ENCODE measurements at places on chromosomes 3 and 15.
A peak's percentile ranks its signal among the peaks of the same experiment; 100 is the strongest.

GRCh38 chr15:75573648-75574384, 5.3 kb downstream of the PTPN9 start:
- no peak for DNase-seq

DNA sequence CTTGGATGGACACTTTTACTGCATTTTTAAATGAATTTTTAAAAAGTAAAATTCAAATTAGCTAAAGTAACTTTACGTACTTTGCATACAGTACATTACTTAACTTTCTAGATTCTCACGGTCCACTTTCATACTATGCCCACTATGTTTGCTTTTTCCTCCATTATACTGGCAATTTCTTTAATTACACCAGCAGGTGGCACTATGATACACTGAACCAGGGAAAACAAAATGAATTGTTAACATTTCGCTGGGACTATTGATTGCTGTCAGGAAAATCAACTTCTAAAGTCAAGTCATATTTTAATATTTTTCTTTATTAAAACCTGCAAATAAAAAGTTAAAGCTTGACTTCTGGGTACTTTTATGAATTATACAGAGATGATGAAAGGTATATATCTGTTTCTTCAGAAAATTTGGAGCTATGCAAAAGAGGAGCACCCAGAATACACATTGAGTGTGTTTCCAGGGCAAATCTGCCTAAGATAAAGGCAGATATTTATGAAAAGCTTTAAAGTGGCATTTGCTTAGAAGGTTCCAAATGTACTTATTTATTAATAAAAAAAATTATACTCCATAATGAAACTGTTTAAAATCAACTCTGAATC, 21.8 kb upstream of the POU1F1 start:
- peak; percentile 20 for DNase-seq

DNA sequence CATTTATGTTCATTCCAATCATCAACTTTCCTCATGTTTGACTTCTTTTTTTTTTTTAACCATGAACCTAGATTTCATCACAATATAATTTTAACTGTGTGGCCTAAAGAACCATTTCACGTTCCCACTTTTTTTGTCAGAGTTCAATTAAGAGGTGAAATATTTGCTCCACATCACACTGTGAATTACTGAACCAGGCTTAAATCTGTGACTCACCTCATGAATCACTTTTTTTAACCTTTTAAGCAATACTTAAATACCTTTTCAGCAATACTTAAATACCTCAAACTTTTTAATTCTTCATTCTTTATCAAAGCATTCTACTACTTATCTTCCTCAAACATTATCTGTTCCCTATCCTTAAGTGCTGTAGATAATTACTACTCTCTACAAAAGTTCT, 137.6 kb downstream of the SI start:
- DNase-seq = no peak

- no peak for DNase-seq
Observed at GRCh38 chr15:55222588-55222987, 25.8 kb upstream of the RSL24D1 start.

DNA sequence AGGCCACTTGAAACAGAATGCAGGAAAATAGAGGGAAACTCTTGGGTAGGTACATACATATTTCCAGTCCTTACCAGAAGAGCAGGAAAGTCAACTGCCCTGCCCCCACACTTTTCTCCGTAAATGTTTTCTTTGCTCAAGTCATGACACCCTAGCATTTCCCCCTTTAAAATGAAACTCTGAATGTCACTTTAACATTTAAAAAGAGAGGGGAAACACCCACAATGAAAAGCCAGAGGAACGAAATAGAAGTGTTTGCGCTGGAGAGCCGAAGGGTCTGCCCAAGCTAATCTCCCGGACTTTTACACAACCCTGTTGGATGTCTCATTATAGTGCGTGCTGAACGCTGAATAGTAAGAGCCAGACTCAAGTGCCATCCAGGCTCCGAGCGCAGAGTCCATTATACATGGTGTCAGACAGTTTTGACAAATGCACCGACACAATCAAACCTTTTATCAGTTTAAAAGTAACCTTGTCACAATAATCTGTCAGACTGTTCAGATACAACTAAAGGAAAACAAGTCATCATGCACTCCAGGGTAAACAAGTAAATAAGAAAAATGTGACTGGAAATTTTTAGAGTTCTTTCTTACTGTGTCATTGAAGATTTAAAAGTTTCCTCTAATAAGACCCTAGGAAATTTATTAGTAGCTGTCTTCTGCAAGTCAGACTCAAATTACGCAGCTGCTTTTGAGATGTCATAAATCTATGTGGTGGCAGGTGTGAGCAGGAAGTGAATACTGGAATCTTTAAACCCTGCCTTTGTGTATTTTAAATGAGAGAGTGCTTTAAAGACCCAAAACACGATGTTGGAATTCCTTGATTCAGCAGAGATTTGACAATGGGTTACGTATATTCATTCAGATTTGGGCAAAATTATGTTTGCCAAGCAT, 159.8 kb downstream of the RBMS3 start:
- peak; percentile 52 for DNase-seq

DNA sequence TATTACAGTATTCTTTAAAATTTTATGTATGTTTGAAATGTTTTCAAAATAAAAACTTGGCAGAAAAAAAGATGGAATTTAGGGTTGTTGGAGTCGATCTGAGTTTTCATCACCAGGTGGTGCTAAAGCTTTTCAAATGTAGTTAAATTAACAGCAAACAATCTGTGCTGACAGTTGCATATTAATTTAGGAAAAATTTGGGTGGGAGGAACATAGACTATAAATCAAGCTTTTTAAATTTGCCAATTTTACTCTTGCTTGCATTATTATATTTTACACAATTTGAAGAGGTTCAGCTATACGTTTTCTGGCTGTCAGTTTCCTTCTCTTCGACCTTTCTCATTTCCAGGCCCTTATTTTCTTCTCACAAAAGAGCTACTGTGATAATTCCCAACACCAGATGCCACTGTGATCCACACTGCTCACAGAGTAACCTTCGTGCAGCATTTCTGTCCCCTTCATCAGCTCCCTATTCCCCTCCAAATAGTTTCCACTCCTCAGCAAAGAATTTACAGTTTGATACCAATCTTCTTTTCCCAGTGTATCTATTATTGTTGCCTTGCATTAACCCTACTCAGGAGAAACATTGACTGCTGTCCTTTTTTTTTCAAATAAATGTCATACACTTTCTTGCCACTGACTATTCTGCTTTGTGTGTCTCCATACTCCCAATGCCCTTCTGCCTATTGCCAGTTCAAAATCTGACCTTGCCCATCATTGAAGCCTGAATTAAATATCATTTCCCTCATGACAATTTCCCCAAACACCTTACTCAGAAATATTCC, 53.4 kb upstream of the EIF5A2 start:
- peak; percentile 23 for DNase-seq

GRCh38 chr3:43043071-43043766, 62.7 kb downstream of the POMGNT2 start:
- DNase-seq = no peak

DNA sequence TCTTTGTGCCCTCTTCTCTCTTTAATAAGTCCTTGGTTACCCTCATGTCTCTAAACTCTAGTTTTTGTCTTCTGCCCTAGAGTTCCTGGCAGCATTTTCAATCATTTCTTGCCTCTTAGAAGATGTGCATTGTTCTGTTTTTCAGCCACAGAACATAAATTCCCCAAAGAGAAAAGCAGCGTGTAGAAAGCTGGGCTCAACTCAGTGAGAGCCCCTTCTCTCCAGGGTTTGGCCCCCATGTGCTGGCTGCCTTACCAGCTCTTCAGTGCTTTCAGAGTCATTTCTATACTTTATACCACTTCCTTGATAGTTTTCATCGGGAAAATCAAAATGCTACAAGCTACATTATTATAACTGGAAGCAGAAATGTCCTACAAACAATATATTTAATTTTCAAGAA, 369.1 kb upstream of the GRM7 start:
- no peak for DNase-seq

DNA sequence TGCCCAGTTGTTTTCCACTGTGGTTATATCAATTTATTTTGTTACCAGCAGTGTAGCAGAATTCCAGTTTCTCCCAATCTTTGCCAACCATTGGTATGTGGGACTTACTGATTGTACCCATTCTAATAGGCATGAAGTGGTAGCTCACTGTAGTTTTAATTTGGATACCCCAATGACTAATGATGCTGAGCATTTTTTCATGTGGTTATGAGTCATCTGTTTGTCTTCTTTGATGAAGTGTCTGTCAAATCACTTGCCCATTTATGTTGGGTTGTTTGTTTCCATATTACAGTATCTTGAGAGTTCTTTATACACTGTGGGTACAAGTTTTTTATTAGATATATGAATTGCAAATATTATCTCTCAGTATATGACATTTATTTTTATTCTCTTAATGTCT, 644.3 kb downstream of the NR2F2 start:
- no peak for DNase-seq

GRCh38 chr15:87735522-87735921, 521.0 kb downstream of the NTRK3 start:
- DNase-seq = no peak

- no peak for DNase-seq
Observed at GRCh38 chr3:141410408-141410807, 42.1 kb downstream of the ZBTB38 start.

- DNase-seq = no peak
Observed at GRCh38 chr3:31227131-31227562, 305.6 kb upstream of the STT3B start.

DNA sequence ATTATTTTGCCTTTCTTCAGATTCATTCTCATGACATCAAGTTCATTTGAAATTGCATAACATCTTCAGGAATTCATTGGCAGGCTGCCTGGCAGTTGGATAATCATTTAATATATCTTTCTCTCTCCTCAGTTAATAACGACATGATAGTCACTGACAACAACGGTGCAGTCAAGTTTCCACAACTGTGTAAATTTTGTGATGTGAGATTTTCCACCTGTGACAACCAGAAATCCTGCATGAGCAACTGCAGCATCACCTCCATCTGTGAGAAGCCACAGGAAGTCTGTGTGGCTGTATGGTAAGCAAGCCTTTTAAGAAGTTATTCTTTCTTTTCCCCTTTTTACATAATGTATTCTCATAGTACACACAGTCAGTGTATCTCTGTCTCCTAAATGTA, 38.2 kb downstream of the TGFBR2 start:
- no peak for DNase-seq

GRCh38 chr3:147940405-147941193, 531.4 kb downstream of the ZIC1 start:
- DNase-seq = no peak

DNA sequence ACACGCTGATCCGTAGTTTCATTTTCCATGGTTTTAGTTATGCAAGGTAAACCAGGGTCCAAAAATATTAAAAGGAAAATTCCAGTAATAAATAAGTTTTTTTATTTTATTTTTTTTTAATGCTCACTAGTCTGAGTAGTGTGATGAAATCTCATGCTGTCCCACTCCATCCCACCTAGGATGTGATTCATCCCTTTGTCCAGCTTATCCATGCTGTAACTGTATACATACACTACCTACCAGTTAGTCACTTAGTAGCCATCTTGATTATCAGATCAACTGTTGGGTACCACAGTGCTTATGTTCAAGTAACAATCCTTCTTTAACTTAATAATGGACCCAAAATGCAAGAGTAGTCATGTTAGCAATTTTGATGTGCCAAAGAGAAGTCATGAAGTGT, 75.2 kb downstream of the ESYT3 start:
- DNase-seq = no peak

GRCh38 chr3:3031326-3031725, 78.8 kb downstream of the IL5RA start:
- DNase-seq = no peak

GRCh38 chr3:152300029-152300731, 31.5 kb downstream of the MBNL1 start:
- DNase-seq = no peak

GRCh38 chr15:73495181-73495580, 52.2 kb downstream of the REC114 start:
- no peak for DNase-seq

GRCh38 chr15:52112203-52112750, 298 bp downstream of the BCL2L10 start:
- DNase-seq = no peak

DNA sequence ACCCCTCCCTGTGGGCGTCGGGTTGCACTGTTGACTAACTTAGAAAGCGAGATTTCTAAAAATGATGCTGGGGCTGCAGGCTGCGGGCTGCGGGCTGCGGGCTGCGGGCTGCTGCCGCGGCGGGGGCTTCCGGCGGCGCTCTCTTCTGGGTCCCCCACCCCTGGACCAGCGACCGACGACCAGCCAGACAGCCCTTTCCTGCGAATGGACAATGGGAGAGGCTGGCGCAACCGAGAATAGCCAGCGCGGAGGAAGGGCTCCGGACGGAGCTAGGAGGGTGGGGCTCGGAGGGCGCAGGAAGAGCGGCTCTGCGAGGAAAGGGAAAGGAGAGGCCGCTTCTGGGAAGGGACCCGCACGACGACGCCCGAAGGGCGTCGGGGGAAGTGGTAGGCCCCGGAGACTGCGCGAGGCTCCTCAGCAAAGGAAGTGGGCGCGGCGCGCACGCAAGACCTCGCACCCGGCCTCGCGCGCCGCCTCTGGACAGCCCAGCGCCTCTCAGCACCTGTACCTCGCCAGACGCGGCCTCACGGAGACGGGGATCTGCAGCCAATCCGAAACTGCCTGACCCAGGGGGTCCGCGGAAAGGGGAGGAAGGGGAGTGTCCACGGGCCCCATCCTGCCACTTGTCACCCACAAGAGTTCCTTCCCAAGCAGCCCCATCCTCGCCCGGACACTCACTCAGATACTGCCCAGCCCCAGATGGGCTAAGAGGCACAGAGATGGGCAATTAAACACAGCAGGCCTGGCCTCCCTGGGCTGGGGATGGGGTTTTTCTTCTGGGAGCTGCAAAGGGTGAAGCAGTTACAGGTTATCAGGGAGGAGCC, 70.7 kb downstream of the SLC12A8 start:
- no peak for DNase-seq

DNA sequence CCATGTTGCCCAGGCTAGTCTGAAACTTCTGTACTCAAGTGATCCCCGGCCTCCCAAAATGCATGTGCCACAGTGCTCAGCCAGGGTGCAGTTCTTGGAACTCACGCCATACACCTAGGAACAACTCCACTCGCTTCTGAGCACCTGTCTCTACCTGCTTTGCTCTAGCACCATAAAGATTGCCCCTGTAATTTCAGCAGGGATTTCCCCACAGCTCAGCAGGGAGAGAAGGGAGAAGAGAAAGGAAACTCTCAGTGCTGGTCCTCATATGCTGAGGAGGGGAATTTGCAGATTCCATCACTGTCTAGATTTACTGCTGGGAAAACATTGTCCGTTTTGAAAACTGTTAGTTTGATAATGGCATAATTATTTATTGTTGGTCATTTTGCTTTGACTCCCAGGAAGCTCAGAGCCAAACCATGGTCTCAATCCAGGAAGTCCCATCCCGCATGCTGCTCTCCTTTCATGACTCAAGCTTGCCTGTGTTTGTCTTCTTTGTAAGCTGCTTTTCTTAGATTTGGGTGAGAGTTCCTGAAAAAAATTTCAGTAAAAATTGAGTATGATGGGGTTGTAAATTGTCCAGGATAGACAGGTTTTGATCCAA, 24.2 kb downstream of the TRIM71 start:
- no peak for DNase-seq

- DNase-seq = no peak
Observed at GRCh38 chr3:59885101-59885500, 835.3 kb upstream of the CFAP20DC start.
